Stimulated activated CD8-positive, alpha-beta memory T cell treated with anti-CD3 and anti-CD28 coated beads, Interleukin-2, amount 100 ng/mL, for 1 hour (primary cell): ENCODE measurements at places on chromosomes 1 and 21.

DNA sequence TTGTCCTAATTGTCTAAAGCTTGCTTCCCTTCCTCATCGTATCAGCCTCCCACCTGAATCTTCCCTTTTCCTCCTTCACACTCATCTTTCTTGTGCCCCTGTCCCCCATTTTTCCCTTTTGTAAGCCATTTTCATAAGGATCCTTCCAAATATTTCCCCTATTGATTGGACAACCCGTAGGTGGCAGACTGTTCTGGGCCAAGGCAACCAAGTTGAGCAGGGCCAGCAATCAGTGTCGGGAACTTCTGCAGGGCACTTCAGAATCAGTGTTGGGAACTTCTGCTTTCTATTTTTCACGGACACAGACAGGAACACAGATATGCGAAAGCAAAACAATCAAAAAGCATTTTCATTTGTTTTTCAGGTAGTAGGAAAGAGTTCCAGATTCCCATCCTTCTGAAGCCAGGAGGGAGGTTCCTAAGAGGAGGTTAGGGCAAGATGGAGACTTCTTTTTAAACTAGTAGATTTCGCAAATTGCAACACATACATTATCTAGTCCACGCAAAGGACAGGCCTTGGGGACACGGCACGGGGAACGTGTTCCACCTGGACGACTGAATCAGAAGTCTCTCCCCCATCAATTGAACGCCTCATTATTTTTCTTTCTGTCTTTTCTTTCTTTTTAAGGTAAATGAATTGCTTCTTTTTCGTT is 691 bp upstream of the MPZL1 start:
- DNase-seq: no peak

DNA sequence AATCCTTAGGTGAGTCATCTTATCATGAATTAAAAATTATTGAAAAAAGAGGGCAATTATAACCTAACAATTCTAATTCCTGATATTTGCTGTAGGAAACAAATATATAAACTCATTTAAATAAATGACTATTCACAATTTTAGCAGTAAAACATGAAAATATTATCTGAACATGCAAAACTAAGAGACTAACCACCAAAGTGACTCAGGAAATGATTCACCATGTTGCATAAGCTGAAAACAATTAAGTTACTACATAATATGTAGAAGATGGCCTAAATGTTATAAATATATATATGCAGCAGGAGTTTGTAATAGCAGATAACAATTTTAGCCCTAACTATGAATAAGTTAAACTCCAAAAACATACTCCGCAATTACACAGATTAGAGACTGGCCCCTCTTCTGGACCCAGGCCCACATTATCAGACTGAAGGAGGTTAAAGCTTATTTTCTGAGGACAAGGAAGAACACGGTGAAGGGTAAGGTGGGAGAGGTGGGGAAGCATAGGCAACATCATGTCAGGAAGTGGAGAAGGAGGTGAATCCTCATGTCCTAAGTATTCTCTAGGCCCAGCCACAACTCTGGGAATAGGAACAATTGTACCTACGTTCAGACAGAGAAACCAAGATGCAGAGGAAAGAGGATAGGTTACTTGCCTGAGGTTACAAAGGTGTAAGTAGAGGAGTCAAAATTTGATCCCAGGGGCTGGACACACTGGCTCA is 15.6 kb upstream of the AIM2 start:
- DNase-seq: no peak

DNA sequence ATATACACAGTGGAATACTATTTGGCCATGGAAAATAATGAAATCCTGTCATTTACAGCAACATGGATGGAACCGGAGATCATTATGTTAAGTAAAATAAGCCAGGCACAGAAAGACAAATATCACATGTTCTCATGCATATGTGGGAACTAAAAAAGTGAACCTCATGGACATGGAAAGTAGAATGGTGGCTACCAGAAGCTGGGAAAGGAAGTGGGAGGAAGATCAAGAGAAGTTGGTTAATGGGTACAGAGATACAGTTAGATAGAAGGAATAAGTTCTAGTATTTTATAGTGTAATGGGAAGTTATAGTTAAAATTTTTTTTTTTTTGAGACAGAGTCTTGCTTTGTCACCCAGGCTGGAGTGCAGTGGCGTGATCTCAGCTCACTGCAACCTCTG is 34.8 kb upstream of the CREG1 start:
- DNase-seq: no peak

- no peak for DNase-seq
Observed at GRCh38 chr1:113769601-113769970, 10.3 kb upstream of the PHTF1 start.

DNA sequence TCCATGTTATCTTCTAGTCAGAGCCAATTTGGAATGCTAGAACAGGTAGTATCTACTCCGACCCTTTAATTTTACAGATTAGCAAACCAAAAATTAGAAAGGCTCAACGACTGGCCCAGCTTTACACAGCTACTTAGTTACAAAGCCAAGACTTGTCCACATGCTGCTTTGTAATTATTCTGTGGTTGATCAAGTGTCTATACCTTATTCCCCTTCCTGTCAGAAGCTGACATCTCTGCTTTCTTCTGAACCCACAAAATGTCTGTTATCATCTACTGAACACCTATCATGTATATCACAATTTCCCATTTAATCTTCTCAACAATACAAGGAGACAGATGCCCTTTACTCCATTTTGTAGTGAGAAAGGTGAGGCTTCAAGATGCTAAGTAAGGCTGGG is 15.6 kb downstream of the TGFBR3 start:
- DNase-seq: no peak

DNA sequence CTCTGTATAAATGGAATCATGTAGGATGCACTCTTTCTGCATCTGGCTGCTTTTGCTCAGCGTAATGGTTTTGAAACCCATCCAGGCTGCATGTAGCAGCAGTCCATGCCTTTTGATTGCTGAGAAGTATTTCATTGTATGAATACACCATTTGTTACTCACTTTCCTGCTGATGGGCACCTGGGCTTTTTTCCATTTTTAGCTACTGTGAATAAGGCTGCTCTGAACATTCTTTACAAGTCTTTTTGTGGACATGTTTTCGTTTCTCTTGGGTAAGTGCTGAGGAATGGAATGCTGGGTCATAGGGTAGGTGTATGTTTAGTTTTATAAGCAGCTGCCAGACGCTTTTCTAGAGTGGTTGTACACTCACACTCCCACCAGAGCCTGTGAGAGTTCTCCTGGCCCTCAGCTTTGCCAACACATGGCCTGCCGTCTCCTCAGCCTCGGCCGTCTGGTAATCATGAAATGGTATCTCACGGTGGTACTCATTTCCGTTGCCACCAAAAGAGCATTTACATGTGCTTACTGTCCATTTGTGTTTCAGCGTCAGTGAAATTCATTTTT is 22.7 kb downstream of the SLX9 start:
- DNase-seq: no peak

DNA sequence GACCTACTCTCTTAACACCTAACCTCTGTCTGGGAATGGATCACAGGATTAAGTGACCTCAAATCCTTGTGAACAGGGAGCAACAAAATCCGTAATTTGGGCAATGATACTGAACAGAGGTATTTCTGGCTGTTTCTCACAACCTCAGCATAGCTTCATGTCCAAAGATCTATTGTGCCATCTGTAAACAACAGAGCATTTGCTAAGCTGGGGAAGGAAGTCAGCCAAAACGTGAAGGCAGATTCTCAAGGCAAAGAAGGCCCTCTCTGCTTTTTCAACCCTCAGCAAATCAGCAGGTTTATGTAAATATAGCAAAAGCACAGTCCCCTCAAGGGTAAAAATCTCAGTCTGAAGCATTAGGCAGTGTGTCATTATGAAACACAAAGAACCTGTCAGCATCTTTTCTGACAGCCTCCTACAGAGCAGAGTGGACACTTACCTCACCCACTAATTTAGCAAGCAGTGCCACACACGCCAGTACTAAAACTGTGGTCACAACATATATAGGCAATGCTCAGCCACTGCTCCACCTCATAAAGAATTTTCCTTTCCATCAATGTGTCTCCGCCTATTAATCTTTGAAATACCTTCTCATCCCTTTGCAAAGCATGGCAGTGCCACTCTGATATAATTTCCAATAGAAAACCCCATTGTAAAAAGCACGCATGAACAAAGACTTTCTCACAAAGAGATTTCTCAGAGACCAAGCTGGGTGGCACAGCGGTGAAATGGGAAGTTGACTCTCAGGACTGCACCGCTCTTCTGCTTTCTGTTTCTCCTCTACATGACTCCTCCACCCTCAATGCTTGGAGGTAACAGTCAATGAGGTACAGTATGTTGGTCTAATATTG is 188.0 kb downstream of the RERE start:
- DNase-seq: no peak

- no peak for DNase-seq
Observed at GRCh38 chr1:201026234-201026633, 2.7 kb upstream of the KIF21B start.

DNA sequence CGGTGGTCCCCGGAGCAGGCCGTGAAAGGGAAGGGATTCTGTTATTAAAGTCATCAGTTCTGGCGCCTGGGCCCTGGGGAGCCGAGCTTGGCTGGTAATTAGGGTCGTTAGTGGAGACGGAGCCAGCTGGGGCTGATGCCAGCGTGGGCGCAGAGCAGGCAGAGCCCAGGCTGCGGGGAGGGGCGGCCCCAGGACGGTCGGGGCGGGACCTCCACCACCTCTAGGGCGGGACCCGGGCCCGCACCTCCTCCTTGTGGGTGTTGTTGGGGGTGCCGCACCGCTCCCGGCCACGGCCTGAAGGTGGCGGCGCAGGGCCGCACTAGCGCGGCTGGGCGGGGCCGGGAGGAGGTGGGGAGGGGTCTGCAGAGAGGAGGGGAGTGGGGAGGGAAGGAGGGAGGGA is 470.6 kb downstream of the PTPRU start:
- DNase-seq: no peak

DNA sequence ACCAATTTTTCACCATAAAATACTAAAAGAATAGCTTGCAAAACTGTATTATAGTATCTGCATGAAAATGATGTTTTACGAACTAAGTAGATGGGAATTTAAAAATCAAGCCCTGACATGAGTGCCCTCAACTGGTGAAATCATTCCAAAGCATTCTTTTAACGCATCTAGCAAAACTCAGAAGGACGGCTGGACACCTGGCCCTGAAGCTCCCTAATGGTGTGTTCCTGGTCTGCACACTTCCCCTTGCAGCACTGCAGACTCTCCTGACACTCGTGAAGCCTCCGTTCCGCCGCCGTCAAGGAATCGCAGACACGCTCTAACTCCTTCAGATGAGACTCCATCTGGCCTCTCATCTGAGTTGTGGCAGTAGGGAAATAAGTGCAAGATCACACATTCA is 39.9 kb downstream of the ODF2L start:
- no peak for DNase-seq

GRCh38 chr1:225447650-225448089 is 19.8 kb upstream of the LBR start:
- DNase-seq: no peak

DNA sequence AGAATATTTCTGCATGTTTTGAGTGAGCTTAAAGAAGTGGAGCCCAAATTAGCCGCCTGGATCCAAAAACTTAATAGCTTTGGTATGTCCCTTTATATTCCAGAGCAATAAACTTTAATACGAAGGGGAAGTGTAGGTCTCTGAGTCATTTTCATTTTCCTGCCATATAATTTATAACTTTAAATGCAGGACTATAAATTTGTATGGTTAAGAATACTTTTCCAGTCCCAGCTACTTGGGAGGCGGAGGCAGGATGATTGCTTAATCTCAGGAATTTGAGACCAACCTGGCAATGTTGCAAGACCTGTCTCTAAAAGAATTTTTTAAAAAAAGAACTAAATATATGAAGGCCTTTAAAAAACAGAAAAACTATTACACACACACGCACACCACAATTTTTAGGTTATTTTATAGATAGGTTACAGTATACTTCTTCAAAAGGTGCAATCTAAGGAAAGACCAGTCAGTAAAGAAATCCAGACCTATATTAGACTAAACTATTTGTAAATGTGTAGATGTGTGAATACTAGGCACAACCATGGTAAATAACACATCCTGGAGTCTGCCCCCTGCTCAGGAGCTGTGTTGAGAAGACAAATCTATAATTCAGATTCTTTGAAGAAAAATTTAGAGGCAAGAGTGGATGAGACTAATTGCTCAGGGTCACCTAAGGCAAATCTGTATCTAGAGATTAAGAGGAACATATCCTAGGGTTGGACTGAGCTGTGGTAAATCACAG is 80.3 kb downstream of the TTC3 start:
- no peak for DNase-seq

DNA sequence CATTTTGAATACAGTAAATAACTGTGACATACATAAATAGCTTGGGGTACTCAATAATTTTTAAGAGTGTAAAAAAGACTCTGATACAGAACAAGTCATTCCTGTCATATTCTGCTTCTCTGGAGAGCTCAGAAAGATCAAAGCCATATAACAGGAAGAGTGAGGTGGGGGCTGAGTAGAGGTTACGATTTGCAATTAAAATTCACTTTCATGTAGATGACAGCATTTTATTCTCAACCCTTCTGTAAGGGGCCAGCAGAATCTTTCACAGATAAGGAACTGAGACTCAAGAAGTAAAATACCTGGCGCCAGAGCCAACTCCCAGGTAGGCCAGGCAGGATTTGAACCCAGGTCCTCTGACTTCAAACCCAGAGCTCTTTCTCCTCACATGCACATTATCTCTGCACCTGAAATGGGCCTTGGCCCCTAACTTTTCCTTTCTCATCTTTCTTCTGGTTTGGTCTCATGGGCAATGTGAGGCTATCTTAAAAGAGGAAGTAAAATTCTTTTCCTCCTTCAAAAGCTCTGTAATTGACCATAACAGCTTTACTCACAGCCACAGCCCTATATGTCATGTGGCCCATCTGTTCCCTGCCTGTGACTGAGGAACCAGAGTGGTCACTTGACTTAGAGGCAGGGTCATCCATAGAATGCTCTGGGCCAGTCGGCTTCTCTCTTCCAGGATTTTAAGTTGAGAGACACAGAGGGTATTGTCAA is 80.9 kb upstream of the SYT6 start:
- no peak for DNase-seq

DNA sequence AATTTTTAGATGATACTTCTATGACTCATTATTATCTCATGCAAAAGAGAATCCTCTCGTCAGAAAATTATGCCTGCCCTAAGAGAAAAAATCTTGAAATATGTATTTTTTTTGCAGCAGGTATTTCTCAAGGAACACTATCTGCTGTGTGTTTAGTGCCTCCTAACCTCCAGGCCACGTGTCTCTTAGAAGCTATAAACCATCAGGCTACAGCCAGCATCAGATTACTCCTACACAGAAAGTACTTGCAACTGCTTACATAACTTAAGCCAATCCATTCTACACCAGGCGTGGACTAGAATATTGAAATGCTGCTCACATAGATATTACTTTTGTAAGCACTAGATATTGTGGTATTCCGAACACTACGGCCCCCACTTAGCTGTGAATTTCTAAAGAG is 933.4 kb downstream of the PLA2G4A start:
- DNase-seq: no peak

DNA sequence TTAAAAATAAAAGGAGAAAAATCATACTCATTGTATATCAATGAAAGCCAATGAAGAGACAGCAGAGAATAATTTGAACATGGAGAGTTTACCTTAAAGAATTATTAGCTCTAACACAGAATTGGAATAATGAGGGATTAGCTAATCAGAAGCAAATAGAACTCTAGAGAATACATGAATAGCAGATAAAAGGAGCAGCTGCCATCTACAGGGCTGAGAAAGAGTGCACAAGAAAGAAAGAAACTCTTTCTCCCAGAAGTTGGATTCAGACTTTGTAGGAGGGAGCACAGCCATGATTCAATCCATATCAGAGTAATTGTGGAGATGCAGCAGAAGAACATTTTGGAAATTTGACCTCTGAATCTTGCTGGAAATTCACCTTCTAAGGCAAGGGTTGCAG is 1171.2 kb downstream of the PLA2G4A start:
- no peak for DNase-seq

GRCh38 chr1:4005431-4005830 is 105.4 kb upstream of the C1orf174 start:
- DNase-seq: no peak
